Stimulated activated CD4-positive, alpha-beta T cell treated with anti-CD3 and anti-CD28 coated beads, Interleukin-4, amount 100 ng/mL, for 1 hour (primary cell): ENCODE measurements at places on chromosomes 6 and 20.

DNA sequence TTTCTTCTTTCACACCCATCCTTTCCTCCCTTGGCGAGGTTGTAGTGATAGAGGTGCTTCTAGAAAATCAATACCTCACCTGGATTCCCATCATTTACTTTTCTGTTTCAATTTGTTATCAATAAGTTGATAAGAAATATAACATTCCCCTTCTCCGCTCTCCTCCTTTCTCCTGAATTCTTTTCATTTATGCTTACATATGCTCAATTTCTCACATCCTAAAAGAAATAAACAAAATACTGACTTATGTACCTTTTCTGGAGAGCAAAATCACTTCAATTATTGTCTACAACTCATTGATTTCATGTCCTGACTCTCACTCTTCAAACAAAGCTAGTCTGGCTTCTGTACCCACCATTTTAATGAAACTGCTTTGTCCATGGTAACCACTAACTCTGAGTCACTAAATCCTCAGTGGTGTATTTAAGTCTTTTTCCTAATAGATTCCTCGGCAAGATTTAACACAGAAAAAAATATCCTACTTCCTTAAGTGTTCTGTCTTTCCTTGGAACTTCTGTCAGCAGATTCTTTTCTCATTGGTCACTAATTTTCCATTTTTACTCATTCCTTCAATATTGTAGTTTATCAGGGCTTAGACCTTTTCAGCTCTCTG lies 289.6 kb downstream of the RFPL4B start:
- no peak for DNase-seq

- DNase-seq = no peak
Measured at GRCh38 chr6:170416959-170417606, 110.5 kb downstream of the FAM120B start.

- no peak for DNase-seq
Measured at GRCh38 chr6:152236370-152237097, 400.6 kb downstream of the SYNE1 start.

DNA sequence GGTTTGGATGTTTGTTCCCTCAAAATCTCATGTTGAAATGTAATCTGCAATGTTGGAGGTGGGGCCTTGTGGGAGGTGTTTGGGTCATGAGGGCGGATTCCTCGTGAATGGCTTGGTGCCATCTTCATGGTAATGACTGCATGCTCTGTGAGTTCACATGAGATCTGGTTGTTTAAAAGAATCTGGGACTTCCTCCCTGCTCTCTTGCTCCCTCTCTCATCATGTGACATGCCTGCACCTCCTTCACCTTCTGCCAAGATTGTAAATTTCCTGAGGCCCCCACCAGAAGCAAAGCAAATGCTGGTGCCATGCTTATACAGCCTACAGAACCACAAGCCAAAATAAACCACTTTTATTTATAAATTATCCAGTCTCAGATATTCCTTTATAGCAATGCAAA lies 250.3 kb upstream of the PLN start:
- no peak for DNase-seq

DNA sequence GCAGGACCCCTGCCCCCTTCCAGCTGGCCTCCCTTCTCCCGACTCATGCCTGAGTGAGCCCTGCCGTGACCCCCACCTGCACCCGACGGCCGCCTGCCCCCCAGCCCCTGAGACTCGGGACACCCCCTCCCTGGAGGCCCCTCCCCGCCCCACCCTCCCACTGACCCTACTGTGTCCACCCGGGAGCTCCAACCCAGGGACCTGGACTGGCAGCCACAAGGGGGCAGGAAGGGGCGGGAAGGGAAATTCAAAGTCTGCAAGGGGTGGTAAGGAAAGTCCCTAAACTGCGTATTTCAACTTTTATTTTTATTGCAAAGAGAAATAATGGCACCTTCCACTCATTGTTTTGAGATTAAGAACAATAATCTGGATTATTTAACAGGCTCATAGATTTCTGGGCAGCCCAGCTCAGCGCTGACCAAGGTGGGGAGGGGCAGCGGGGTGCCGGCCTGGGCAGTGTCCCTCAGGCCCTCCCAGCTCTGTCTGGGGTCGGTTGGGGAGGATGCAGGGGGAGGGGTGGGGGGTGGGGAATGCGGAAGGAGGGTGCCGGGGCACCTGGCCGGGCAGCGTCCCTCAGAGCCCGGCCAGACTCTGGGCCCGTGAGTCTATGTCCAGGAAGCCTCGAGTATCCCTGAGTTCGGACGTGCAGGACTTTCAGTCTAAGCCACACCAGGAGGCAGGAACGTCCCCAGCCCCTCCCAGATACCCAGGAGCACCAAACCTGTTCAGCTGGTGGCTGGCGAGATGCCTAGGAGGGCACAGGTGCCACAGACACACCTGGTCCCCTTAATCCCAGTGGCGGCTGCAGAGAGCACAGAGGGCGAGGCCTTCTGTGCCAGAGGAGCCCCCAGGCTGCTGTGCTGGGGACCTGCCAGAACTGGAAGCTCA lies 1.3 kb upstream of the PTK6 start:
- peak; percentile 37 for DNase-seq

- DNase-seq = no peak
Measured at GRCh38 chr6:150320442-150320841, 48.4 kb upstream of the IYD start.

- no peak for DNase-seq
Measured at GRCh38 chr6:160301339-160301738, 42.7 kb upstream of the SLC22A2 start.

DNA sequence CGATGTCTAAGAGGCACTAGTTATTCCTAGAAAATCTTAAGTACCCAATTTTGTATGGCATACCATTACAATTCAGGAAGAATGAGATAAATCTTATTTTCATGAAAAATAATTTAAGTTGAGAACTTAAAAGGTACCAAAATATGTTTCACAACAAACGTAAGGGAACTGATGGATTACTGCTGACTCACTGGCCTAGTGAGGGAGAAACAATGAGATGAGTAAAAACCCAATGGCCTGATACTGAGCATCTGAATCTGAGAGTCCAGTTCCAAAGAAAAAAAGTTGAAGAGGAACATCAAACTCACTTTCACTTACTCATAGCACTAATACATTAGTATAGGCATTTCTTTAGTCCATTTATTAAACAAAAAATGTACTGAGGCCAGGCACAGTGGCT lies 56.0 kb downstream of the MDN1 start:
- DNase-seq = no peak

- no peak for DNase-seq
Measured at GRCh38 chr6:36694616-36695015, 3.0 kb upstream of the RAB44 start.

DNA sequence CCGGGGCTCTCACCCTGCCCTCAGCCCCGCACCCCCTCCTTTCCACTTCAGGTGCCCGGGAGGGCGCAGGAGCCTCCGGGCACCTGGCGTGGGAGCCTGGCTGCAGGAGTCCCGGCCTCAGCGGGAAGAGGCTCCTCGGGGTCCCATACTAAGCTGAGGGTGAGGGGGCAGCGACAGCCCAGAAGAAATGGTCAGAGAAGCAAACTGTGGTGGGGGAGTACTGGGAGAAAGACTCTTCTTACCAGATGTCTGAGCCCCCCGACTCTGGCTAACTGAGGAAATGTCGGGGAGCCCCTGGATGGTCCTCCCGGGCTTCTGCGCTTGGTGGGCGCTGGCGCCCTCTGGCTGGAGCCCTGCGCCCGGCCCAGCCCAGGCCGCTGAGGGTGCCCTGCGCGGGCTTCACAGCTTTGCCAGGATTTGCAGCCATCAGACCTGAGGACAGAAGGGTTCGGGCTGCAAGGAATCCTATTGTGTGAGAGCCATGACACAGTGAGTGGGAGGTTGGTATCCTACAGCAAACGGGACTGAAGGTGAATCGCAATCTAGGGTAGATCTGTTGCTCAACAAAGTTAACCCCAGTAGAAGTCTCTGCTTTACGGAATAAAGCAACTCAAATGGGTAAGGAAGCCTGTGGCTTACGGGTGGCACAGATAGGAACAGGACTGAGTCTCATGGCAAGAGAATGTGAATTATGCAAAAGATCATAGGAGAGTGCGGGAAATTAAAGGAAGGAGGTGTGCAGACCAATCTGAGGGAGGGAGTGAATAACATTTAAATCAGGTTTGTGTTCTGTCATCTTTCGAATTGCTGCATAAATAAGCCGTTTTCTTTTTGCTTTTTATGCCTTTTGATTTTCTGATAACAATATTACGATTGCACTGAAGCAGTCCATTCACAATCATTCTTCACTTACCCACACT lies 639 bp upstream of the RCAN2 start:
- DNase-seq = peak; percentile 3
